Activated CD4-positive, alpha-beta T cell treated with anti-CD3 and anti-CD28 coated beads, Interleukin-2, amount 10 ng/mL, durations not matched to agents 24 days and 14 days (primary cell): ENCODE measurements at places on chromosomes 3 and 15. TPM values are rescaled to one million over a fixed set of nuclear protein-coding genes. Genes with fewer than 3 reads are reported as not detected.

Gene ZNF662
- total RNA-seq = 0.12 and 0.19 TPM in 2 replicates

Gene CD86
- 1.4 TPM in 2 replicates for total RNA-seq

Gene LNP1
- total RNA-seq = 2.1 and 2.6 TPM in 2 replicates

Gene PRR20G
- total RNA-seq = not detected in 2 replicates

Gene DNAH12
- not detected in 2 replicates for total RNA-seq

Gene SLCO2A1
- total RNA-seq = not detected in 2 replicates

- DNase-seq = no peak
Observed at GRCh38 chr3:34863485-34863884, 775.8 kb upstream of the ARPP21 start.

GRCh38 chr3:32508711-32509110, 6.1 kb upstream of the CMTM6 start:
- no peak for DNase-seq

- no peak for DNase-seq
Observed at GRCh38 chr15:55907797-55908196, 85.6 kb downstream of the NEDD4 start.

DNA sequence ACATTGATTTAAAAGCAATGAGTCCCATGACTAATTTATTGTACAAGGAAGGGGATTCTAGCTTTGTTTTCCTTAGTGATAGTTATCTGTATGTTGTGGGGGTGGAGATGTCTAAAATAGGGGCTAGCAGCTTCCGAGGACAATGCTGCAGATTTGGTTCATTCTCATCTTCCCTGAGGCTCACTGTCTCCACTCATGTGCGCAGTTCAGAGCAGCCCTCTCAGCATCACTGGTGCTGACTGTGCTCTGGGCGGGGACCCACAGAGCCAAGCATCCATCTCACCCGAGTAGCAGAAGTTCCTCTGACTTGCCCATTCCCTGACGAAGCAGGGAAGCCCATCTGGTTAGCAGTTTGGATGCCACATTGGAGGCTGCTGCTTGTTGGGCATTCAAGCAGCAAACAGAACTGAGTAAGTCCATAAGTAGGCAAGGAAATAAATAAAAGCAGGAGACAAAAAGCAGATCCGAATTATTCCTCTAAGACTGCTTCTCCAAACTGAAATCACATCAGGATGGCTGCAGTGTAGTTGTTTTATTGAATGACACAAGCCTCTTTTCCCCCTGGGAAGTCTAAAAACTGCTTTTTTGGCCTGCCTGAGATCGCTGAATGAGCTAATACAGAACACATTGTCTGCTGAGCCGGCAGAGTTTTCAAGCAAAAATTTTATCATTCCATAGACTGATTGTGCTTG, 27.5 kb downstream of the RARB start:
- DNase-seq = no peak

- no peak for DNase-seq
Observed at GRCh38 chr3:95319921-95320494, 1257.1 kb downstream of the NSUN3 start.
